ENCODE measurements at places on chromosomes 3 and 15. TPM values are rescaled to one million over a fixed set of nuclear protein-coding genes. Genes with fewer than 3 reads are reported as not detected.

DNA sequence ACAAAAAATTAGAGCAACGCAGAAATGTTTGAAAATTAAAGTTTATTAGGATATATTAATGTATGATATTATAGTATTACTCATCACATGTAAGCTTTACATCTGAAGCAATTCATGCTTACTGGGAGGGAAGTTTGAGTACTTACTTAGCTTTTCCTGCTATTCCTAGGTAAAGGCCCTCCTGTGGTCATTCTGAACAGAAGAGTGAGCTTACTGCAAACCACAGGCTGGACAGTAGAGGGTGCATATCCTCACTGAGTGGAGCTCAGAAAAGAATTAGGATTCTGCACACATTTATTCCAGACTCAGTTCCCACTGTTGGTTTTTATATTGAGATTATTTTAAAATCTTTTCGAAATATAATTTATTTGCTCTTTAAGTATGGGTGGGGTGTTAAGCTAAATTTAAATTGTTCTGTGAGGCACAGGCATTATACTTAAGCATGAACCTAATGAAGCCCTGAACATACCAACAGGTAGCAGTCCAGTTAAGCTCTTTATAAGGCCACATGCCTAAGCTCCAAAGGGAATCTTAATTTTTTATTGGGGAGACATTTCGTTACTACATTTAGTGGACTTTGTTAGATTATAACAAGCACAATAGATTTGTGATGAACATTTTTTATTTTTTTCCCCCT lies 10.2 kb downstream of the MRPS22 start:
- peaks cover 2% of the 10 kb centered on the region for H3K4me1 ChIP-seq
- H3K4me3 ChIP-seq: no peak overlapping the region
- peaks cover 86% of the 10 kb centered on the region for H3K36me3 ChIP-seq
- no peaks in the 10 kb centered on the region for H3K27me3 ChIP-seq

DNA sequence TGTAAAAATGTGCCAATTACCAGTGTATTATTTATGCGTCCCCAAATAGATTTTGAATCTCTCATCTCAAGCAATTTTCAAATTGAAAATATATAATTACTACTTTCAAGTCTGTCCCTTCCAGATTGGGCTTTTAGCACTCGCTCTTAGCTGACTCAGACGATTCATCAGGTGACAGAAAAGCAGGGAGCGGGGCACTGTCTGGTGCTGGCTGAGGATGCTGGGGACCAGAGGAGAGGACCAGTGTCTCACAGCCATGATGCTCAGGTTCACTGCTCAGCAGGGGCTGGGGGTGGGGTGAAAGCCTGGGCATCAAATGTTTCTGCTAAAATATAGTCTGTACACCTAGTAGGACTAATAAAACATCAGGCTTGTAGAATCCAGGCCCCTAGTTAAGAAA lies 199.9 kb downstream of the GABRG3 start:
- no peaks in the 10 kb centered on the region for H3K4me1 ChIP-seq
- no peak overlapping the region for H3K27ac ChIP-seq
- no peaks in the 10 kb centered on the region for H3K36me3 ChIP-seq
- no peak for DNase-seq
- no peak overlapping the region for H3K4me3 ChIP-seq

Gene SLC9C1
- total RNA-seq: 0.24 TPM

Gene ESYT3
- total RNA-seq: not detected

- no peak for DNase-seq
- H3K36me3 ChIP-seq: no peaks in the 10 kb centered on the region
- H3K4me1 ChIP-seq: no peaks in the 10 kb centered on the region
- no peaks in the 10 kb centered on the region for H3K27me3 ChIP-seq
Observed at GRCh38 chr15:38867556-38867955, 302.9 kb upstream of the RASGRP1 start.

- H3K36me3 ChIP-seq: no peaks in the 10 kb centered on the region
- H3K4me3 ChIP-seq: no peak overlapping the region
- no peaks in the 10 kb centered on the region for H3K4me1 ChIP-seq
- DNase-seq: no peak
Observed at GRCh38 chr15:39100106-39100660, 480.7 kb upstream of the THBS1 start.

DNA sequence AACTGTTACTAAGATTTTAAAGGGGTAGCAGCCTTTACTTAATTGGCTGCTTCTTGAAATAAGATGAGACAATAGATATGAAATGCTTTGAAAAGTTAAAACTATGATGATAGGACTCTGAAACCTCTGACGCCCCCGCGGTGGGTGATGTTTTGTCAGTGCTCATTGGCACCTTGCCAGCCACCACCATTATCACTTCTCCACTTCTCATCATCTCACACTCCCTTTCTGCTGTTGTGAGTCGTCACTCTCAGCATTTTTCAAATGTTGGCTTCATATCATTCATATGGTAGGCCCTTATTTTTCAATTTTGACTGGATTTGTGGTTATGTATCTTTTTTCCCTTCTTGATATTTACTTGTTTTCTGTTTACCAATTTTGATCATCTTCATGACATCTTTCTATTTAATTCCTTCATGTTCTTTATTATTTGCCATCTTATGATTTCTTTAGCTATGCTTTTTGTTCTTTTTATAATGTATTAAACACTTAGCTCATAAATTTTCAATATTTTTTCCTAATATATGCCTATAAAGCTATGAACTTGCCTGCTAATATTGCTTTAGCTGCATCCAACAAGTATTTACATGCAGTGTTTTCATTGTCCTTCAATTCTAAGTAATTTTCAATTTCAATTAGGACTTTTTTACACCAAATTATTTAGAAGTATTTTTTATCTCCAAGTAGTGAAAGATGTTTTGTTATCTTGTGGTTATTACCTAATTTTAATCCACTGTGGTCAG lies 30.3 kb upstream of the SKOR1 start:
- peaks cover 13% of the 10 kb centered on the region for H3K36me3 ChIP-seq
- H3K27me3 ChIP-seq: no peaks in the 10 kb centered on the region
- DNase-seq: no peak
- no peak overlapping the region for H3K4me3 ChIP-seq
- H3K4me1 ChIP-seq: peaks cover 6% of the 10 kb centered on the region

Gene MCTP2
- total RNA-seq: 54.2 TPM

GRCh38 chr3:20837676-20838302 lies 651.8 kb upstream of the SGO1 start:
- H3K27ac ChIP-seq: no peak overlapping the region
- no peaks in the 10 kb centered on the region for H3K27me3 ChIP-seq
- H3K4me1 ChIP-seq: no peaks in the 10 kb centered on the region
- no peak for DNase-seq

DNA sequence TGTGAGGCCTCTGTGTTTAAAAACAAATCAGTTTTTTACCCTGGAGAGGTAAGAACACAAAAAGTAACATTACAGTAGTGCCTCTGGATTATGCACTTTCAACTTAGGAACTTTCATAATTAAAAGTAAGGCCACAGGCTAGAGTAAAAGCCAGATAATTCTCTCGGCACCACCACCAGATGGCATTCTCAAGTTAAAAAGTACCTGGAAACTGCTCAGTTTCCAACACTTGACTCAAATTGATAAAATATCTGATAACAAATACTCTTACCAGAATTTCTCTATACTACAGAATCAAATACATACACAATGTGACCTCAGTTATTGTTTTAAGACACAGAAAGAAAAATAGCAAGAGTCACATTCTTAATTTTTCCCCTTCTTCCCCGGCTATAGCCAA lies 19.9 kb downstream of the SPICE1 start:
- H3K4me1 ChIP-seq: no peaks in the 10 kb centered on the region
- H3K4me3 ChIP-seq: no peak overlapping the region
- H3K27me3 ChIP-seq: no peaks in the 10 kb centered on the region
- H3K27ac ChIP-seq: no peak overlapping the region
- no peak for DNase-seq

GRCh38 chr3:66797889-66798560 lies 200.1 kb upstream of the KBTBD8 start:
- DNase-seq: no peak
- H3K4me3 ChIP-seq: no peak overlapping the region
- no peaks in the 10 kb centered on the region for H3K4me1 ChIP-seq
- no peaks in the 10 kb centered on the region for H3K36me3 ChIP-seq
- H3K27ac ChIP-seq: no peak overlapping the region
- peaks cover 26% of the 10 kb centered on the region for H3K27me3 ChIP-seq

GRCh38 chr3:126999383-126999782 lies 16.5 kb downstream of the PLXNA1 start:
- no peaks in the 10 kb centered on the region for H3K27me3 ChIP-seq
- H3K36me3 ChIP-seq: peaks cover 4% of the 10 kb centered on the region
- no peak for DNase-seq
- H3K4me3 ChIP-seq: no peak overlapping the region

Gene TNFAIP8L3
- total RNA-seq: not detected

DNA sequence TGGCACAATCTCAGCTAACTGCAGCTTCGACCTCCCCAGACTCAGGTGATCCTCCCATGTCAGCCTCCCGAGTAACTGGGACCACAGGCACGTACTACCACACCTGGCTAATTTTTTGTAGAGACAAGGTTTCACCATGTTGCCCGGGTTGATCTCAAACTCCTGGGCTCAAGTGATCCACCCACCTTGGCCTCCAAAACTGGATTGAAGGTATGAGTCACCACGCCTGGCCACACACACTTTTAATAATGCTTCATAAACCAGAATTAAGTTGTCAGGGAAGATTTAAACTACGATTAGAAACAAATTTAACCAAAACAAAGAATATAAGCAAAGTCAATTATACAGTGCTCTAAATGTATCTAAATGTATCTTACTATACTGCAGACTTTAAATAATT lies 87.5 kb downstream of the LRRFIP2 start:
- peaks cover 59% of the 10 kb centered on the region for H3K36me3 ChIP-seq
- H3K27me3 ChIP-seq: no peaks in the 10 kb centered on the region
- no peak for DNase-seq
- no peak overlapping the region for H3K4me3 ChIP-seq
- H3K27ac ChIP-seq: no peak overlapping the region

Gene GOLGA6D
- not detected for total RNA-seq

GRCh38 chr3:143484846-143485512 lies 363.3 kb downstream of the SLC9A9 start:
- no peaks in the 10 kb centered on the region for H3K27me3 ChIP-seq
- no peak overlapping the region for H3K4me3 ChIP-seq
- peaks cover 2% of the 10 kb centered on the region for H3K36me3 ChIP-seq
- H3K4me1 ChIP-seq: peaks cover 27% of the 10 kb centered on the region

DNA sequence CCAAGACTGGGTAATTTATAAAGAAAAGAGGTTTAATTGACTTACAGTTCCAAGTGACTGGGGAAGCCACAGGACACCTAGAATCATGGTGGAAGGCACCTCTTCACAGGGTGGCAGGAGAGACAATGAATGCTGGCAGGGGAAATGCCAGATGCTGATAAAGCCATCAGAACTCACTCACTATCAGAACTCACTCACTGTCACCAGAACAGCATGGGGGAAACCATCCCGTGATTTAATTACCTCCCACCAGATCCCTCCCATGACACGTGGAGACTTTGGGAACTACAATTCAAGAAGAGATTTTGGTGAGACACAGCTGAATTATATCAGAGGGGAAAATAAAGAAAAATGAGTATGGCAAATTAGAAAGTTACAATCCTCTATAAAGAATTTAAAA lies 310.9 kb downstream of the BCHE start:
- H3K36me3 ChIP-seq: no peaks in the 10 kb centered on the region
- no peak overlapping the region for H3K27ac ChIP-seq
- H3K4me3 ChIP-seq: no peak overlapping the region

- no peaks in the 10 kb centered on the region for H3K27me3 ChIP-seq
- peak within 1 kb of the TSS; percentile 94 for H3K4me3 ChIP-seq
- H3K36me3 ChIP-seq: peaks cover 47% of the 10 kb centered on the region
- peak; percentile 91 for DNase-seq
Observed at GRCh38 chr3:186570096-186570940, at the start of gene DNAJB11. TSS of gene DNAJB11 (plus strand) at chr3:186570720. CDS start at chr3:186570898, 178 bp downstream.

DNA sequence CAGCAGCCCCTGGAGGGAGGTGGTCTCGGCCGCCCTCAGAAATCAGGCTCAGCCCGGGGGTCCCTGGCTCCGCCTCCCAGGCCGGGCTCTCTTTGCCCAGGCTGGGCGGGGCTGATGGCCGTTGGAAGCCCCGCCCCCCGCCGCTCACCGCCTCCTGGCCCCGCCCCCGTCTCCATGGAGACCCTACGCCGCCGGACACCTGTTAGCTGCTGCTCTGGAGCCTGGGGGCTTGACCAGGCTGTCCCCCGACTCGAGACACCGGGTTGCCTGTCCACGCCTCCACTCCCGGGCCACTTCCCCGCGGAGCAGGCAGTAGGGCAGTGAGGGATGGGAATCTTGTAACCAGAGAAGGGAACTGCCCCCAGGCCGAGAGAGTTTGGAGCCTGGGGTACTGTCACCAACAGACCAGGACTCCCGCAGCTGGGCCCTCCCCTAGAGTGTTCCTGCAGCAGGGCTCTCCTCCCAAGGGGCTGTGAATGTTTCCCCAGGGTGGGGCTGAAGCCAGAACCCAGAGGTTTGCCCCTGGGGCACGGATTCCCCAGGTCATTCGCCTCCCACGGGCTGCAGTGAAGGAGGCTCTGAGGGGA lies 27.8 kb upstream of the RPL32 start:
- H3K27me3 ChIP-seq: peaks cover 3% of the 10 kb centered on the region
- H3K4me3 ChIP-seq: peak overlapping the region; percentile 41
- peak; percentile 50 for DNase-seq
- H3K36me3 ChIP-seq: no peaks in the 10 kb centered on the region

DNA sequence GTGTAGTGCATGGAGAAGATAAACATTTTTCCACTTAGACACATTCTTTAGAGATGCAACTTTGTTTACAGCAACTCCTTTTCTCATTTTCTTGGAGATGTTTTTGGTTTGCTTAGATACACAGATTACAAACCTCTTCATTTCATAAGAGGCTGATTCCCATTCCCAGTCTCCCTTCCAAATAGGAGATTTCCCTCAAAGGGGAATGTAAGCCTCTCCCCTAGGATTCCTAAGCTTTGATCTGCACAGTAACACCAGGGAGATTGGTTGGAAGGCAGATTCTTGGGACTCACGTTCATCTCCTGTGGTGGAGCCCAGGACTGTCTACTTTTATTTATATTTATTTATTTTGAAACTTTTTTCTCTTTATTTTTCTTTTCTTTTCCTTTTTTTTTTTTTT lies 63.2 kb downstream of the MCTP2 start:
- DNase-seq: no peak
- H3K4me1 ChIP-seq: peaks cover 86% of the 10 kb centered on the region
- no peaks in the 10 kb centered on the region for H3K27me3 ChIP-seq
- peaks cover 2% of the 10 kb centered on the region for H3K36me3 ChIP-seq
- H3K4me3 ChIP-seq: no peak overlapping the region
- peak overlapping the region; percentile 7 for H3K27ac ChIP-seq

DNA sequence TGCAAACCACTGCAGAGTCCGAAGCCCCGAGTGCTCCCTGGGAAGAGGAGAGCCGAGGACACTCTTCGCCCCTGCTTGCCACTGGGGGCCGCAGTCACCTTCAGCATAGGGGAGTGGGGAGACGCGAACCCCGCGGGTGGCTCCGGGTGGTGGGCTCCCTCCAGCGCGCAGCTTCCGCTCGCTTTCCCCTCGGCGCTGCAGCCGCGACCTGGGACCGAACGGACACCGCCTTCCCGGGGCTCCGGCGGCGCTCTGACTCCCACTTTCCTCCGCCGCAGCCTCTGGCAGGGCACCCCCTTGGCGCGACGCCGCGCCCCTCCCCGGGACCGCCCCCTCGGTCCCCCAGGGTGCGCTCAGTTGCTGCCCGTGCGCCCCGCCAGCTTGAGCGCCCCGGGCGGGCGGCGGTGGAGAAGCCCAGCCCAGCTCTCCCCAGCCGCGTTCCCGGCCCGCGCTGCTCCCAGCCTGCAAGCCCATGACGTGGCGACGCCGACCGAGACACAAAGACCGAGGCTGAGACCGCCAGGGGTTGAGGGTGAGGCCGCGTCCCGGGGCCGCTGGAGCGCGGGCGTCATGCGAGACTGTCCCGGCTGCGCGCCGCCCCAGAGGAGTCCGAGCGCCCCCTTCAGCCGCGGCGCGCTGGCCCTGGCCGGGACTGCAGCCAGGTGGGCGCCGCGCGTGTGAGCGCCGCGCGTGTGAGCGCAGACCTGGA lies at the start of gene MINAR1:
Gene MINAR1, plus strand, starts transcription at position 701 of the 709 bp plus-strand sequence. CDS start 23,812 bp downstream, outside the sequence.
- peaks cover 71% of the 10 kb centered on the region for H3K27me3 ChIP-seq
- H3K4me3 ChIP-seq: peak within 1 kb of the TSS; percentile 13
- no peaks in the 10 kb centered on the region for H3K36me3 ChIP-seq

Gene HDC
- not detected for total RNA-seq
